ENCODE measurements at places on chromosomes 1 and 21.

DNA sequence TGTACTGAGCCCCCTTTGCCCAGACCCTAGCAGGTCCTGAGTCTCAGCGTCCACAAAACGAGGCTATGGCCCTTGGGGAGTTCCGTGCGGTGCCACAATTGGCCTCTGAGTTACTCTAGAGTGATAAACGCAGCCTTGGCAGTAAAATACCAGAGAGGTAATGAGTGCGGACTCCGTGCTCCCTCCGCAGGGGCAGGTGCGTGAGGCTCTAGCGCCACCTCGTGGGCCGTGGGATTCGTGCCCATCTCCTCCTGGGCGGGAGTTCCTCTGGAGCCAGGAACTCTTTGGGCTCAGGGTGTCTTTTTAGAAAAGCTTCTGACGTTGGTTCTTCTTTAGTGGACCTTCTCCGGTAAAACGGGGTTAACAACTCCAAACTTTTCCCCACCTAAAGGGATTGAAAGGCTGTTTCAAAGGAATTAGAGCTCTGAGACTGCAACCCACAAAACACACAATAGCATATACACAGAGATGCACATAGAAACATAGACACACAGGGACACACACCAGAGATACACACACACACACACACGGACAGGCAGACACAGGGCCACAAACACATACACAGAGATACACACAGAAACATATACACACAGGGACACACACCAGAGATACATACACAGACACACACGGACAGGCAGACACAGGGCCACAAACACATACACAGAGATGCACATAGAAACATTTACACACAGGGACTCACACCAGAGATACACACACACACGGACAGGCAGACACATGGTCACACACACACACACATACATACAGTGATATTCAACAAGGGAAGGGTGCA is 99.4 kb downstream of the KCNJ15 start:
- DNase-seq: peak; percentile 64

DNA sequence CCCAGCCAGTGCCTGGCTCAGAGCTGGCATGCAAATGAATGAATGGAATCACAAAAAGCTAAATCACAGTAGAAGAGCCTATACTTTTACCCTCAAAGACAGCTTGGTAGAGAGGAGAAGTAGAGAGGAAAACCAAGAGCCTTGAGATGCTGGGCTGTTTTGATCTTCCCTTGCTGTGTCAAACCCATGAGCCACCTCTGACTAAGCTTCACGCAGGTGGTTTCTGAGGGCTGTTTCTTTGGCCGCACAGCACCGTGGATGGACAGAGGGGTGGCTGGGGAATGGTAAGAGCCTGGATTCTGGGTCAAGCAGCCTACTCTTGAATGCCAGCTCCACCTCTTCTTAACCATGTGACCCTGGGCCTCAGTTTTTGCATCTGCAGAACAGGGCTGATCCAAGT is 18.6 kb downstream of the ABCG1 start:
- DNase-seq: no peak

DNA sequence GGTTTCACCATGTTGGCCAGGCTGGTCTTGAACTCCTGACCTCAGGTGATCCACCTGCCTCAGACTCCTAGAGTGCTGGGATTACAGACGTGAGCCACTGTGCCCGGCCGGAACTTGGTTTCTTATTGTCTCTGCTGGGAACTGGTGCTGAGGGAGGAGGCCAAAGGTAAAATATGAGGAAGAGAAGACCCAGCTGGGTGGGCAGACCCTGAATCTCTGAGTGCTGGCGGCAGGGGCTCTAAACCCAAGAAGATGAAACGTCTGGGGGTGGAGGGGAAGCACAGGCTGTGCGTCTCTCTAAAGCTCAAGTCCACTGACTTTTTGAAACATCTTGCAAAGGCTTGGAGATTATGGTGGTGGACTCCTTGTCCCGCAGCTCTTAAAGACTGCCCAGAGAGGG is 82.0 kb upstream of the TLR5 start:
- DNase-seq: no peak

- no peak for DNase-seq
These were observed 224.0 kb downstream of the FGGY start for GRCh38 chr1:59520827-59521418.

DNA sequence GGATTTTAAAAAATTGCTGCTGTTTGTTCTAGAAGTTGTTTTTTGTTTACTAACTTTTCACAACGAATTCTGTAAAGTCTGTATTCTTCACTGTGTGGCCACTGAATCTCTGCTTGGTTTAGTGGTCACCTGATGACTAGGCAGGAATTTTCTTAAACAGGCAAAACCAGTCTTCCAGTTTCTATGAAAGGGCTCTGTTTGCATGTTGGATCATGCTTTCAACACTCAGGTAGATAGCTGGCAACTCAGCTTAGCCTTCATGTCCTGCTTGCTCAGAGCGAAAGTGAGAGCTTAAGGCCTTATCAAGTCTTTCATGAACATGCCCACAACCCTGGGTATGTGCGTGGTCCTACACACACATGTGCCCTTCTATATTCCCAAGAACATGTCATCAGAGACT is 52.4 kb upstream of the CCDC190 start:
- DNase-seq: no peak

Data from inflammatory macrophage treated with lipopolysaccharide for 4 hours (primary cell).